Panc1 (cell line): ENCODE measurements at places on chromosomes 1 and 21.

GRCh38 chr1:47751996-47752451 is 245.2 kb downstream of the TRABD2B start:
- DNase-seq, result no peak

DNA sequence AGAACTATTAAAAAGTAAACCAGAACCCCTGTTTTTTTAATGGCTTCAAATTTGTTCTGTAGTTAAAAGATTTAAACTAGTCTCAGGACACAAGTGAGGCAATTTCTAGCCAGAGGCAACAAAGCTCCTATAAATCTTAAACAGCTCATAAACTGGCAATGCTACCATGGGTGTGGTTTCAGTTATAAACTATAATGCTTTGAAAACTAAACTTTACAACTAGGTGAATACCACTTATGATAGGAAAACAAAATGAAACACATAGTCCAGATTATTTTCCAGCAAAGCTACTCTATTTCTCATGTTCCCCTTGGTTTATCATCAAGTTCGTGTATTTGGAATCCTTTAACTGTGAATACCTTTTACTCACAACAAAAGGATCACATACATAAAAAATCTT is 282.5 kb downstream of the VAV3 start:
- no peak for DNase-seq

DNA sequence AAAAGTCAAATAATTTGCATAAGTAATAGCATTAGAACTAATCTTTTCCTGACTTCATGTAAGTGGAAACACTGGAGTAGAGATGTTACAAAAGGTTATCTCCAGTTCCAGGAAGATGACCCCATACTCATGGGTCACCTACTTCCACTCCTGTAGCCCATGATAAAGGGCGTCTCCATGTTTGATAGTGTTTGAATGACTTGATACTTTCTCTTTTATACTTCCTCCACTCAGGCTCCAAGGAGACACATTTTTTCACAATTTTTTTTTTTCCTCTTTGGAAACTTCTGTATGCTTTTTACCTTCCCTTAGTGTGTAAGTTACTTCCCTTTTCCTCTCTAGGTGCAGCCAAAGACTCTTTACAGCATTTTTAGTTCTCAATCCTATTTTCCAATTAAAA is 382.1 kb upstream of the B3GALT2 start:
- no peak for DNase-seq

DNA sequence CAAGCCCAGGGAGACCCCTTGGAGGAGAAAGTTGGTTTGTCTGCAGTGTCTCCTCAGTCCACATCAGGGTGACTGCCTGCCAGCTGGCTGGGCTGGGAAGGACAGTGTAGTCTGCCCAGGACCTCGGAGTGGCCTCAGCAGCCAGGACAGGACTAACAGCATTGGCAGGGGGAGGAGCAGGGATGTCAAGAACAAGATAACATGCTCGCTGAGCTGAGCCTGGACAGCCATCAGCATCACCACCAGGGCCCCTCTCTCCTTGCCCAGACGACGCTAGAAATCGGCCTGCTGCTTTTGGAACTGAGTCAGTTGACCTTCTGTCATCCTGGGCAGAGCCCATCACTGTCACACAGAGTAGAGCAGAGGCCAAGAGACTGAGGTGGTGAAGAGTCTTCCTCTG is 83.6 kb upstream of the CNTN2 start:
- DNase-seq, result no peak

DNA sequence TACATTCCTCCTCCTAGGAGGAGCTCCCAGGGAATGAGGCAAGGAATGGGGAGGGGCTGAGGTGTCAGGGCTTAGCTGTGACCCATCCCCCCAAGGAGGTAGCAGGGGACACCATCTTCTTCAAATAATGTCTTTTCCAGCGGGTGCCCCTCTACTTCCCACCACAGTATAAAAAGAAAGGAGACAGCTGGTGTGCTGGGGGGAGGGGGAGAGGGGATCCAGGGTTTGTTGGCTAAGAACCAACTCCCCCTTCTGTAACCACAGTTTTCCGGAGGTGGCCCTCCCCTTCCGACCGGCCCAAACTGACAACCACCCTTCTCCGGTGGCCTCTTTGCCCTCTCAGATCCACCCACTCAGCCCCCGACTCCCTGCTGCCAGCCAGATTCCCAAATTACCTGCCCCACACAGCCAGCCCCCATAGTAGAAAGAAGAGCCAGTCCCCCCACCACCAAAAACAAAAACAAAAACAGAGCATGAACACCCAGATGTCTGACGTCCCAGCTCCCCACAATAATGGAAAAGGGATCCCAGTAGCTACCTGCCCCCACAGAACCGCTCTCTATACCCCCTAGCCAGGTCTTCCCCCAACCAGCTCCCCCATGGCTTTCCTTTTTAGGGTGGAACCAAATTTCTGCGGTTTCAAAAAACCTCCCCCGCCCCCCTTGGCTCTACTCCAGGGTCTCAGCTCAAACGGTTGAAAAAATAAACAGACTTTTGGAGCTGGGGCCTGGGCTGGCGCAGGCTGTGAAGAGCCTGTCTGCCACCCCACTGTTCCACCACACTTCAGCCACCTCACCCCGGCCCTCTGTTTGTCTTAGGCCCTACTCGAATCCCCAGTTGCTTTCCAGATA is 2.1 kb downstream of the ARHGEF2 start:
- no peak for DNase-seq

GRCh38 chr1:117181630-117182041 is 29.1 kb downstream of the VTCN1 start:
- DNase-seq, result no peak

- no peak for DNase-seq
Measured at GRCh38 chr1:40339420-40340323, 22.6 kb upstream of the COL9A2 start.

DNA sequence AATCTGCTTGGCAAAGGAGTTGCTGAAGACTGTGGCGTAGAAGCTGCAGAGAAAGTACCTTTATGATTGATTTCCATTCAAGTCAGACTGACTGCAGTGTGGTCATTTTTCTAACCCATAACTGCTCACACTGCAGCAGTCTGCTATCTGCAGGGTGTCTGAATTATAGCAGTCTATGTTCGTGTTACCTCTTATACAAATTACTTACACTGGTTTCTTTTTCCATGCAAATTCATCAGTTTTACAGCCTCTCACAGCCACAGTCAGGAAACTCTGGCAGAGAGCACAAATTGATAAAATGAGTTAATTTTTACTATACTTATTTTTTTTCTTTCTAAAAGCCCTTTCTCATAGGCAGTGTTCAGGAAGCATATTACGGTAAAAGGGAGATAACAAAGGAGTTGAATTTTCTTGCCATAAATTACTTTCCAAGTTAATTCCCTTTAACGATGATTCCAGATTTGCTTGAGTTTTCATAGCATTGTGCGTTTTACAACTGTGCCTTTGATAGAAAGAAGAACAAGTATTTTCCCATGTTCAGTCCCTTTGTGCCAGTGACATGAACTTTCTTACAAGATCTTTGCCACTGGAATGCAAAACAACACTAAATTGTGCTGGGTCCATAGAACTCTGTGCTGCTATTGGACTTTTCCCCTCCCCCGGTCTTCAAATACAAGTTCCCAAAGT is 261.5 kb downstream of the NFIA start:
- DNase-seq, result no peak

DNA sequence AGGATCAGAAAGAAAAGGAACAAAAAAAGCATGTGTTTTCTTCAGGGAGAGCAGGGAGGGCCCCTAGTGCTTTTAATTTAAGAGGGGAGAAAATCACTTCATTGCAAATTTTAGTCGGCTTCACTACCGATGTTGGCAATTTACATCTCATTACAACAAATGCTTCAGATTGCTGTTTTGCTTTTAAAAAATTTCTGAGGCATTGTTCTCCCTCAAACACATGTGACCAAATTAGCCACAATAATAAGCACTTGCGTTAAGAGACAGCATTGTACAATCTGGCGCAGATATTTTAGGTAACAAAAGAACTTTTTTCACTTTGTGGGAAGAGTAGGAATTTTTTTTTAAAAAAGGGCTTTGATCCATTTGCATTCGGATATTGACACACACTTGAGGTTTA is 29.8 kb downstream of the BEND5 start:
- no peak for DNase-seq

- DNase-seq, result no peak
Measured at GRCh38 chr1:24694380-24694843, 50.8 kb upstream of the CLIC4 start.

DNA sequence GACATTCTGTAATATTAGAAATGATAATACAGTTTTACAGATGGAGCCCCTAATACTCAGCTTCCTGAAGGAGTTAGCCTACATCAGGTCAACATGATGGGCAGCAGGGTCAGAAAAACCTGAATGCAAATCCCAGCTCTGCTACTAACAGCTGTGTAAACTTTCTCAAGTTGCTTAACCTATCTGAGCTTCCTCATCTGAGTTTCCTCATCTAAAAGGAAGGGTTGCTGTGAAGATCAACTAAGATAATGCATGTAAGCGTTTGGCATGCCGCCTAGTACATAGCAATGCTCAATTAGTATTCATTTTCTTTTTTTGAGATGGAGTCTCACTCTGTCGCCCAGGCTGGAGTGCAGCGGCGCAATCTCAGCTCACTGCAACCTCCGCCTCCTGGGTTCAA is 18.4 kb upstream of the DESI2 start:
- DNase-seq, result no peak

DNA sequence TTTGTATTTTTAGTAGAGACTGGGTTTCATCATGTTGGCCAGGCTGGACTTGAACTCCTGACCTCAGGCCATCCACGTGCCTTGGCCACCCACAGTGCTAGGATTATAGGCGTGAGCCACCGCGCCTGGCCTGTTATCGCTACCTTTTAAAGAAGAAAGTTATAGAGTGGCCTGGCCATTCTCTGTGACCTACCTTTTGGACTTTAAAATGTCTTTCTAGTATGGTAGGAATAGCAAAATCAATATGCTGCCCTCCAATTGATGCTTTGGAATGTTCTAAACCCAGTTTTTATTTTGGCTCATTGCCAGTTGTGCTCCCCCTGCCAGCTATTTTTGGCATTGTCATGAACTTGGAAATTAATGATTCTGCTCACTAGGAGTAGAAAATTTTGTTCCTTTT is 19.9 kb downstream of the HIPK1 start:
- DNase-seq, result no peak

DNA sequence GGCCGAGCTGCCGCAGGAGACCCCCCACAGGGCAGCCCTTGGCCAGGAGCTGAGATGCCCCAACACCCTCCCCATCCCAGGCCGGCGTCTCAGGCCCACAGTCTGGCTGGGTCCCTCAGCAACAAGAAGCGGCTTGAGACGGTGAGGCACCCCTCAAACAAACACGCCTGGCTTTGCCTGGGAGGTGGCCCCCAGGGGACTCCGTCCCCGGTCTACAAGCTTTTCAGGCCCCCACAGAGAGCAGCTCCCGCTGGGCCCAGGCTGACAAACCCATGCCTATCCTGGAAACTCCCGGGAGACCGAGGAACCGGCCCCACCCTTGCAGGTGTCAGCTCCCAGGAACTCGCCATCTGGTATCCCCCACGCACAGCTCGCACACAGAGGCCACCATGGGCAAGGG is 67.0 kb downstream of the ARHGEF16 start:
- no peak for DNase-seq

GRCh38 chr1:231636157-231636556 is 9.6 kb downstream of the DISC1 start:
- no peak for DNase-seq

DNA sequence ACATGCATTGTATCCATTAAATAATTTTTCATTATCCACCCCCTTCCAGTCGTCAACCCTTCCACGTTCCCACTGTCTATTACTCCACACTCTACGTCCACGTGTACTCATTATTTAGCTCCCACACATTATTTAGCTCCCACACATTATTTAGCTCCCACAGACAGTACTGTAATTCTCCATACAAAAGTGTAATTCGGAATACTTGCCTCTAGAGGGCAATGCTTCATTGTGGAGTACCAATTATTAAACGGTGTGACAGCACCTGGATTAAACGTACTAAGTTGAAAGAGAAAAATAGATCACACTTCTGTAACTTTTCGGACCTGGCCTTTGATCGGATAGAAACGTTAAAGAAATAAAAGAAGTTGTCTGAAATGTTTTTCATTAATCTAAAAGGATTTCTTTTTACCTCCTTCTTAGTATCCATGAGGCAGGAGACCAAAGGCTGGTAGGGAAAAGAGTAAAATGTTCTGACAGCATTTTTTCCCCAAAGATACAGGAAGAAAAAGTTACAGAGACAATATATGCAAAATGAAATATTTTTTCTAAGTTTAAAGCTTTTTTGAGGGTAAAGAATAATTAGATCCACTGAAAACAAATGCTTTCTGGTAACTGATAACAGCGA is 99.2 kb downstream of the LHX8 start:
- DNase-seq, result peak; percentile 8

- DNase-seq, result no peak
Measured at GRCh38 chr1:230650300-230650699, 8.0 kb downstream of the COG2 start.

GRCh38 chr1:175197531-175197930 is 5.0 kb upstream of the KIAA0040 start:
- no peak for DNase-seq

DNA sequence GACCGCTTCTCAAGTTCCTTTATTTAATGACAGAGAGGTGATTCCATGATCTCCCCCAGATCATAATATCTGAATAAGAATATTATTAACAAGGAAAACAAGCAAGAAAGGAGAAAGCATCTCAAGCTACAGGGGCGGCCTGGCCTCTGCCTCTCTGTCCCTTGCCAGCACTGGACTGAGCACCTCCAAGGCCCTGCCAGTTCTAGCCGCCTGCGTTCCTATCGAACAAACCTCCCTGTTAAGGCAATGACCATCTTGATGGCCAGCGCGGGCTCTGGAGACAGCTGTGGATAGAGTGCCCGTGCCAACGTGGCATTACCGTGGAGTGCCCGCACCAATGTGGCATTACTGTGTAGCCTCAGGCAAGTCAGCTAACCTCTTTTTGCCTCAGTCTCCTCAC is 84.8 kb downstream of the NPHP4 start:
- no peak for DNase-seq

DNA sequence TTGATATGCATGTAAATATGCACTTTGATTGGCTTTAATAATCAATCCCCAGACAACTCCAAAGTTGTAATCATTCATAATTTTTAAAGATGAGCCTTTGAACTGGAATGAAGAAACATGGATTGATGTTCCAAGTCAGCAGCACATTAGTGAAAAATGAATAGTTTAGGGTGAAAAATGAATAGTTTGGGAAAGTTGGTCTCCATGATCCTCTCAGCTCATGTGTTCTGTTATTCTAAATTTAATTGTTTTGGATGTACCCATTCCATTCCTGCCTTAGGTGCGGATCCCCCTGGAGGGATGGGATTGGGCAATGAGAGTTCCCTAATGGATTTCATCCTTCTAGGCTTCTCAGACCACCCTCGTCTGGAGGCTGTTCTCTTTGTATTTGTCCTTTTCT is at the start of gene OR2G3:
Gene OR2G3, plus strand, starts transcription at position 301 of the 400 bp plus-strand sequence. Its CDS starts 0 bp downstream, at position 301.
- DNase-seq, result no peak

- no peak for DNase-seq
Measured at GRCh38 chr21:15676935-15677334, 52.8 kb upstream of the USP25 start.

- DNase-seq, result no peak
Measured at GRCh38 chr1:180964595-180964994, 51.9 kb downstream of the KIAA1614 start.

DNA sequence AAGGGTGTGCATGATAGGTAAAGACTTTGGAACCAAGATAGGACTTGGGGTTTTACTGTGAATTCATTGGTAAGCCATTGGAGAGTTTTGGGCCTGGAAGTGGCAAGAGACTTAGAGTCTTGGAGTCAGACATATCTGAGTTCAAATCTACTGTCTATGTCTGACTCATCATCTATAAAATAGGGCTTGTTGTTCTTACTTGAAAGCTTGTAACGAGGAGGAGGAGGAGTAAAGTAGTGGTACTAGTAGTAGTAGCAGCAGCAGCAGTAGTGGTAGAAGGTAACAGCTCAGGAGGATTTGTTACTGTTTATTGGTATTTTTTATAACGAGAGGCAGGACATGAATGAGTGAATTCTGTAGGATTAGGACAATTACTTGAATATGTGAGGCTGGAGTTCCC is 62.7 kb downstream of the CACHD1 start:
- no peak for DNase-seq
